ENCODE measurements at places on chromosomes 1 and 21.

DNA sequence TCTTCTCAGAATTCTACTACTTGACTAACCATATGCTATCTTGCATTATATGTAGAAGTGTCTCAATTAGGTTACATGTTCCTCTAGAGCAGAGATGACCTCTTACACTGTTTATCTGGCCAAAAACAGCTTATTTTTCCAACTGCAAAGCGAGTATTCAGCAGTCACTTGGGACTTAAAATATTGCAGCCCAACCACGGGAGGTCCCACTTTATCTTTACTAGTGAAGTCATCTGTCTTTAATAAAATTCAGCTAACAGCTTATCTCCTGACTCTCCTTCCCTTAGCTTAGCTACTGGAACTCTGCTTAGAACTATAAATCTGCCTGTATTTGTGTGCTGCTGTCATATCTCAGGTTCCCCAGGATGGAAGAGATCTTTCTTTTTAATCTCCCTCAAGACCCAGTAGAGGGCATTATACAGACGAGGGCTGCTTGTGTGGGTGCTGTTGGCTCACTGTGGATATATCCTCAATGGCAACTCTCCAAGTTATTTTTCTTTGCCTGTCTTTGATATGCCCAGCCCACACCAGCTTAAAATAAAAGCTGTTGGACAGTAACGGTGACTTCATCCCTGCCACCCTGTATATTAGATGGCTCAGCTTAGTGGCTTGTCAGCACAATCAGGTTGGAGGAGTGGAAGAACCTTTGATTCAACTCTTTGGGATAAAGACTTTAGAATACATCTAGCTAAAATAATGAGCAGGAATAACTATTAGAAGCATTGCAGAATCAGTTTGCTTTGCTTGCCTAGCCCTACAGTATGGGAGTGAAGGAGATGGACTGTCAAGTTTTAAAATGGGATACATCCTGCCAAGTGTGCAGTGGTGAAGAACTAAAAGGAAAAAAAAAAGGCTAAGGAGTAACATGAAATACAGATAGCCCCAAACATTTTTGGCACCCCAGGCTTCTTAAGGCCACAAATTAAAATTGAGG is 9.6 kb downstream of the ENSA start:
- H3K36me3 ChIP-seq, result peaks cover 66% of the 10 kb centered on the region
- peaks cover 20% of the 10 kb centered on the region for H3K4me1 ChIP-seq
- peak overlapping the region; percentile 51 for H3K27ac ChIP-seq
- no peak overlapping the region for H3K4me3 ChIP-seq
- no peaks in the 10 kb centered on the region for H3K27me3 ChIP-seq

DNA sequence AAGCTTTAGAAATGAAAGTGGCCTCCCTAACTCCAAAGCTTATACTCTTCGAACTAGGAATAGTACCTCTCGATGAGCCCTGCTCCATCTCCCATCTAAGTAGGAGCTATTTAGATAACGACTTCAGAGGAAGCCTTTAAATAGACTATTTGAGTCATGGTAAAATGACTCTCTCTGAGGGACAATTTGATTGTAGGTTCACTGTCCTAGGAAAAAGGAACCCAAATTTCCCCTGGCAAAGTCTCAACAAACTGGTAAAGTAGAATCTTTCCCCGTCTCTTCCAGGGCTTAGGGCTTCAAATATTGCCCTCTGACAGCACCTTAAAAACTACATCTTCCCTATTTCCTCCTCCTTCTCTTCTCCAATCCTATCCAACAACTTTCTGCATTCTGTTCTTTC is 2.0 kb upstream of the FCER1A start:
- no peaks in the 10 kb centered on the region for H3K36me3 ChIP-seq
- H3K4me1 ChIP-seq, result no peaks in the 10 kb centered on the region
- no peak overlapping the region for H3K4me3 ChIP-seq
- H3K27ac ChIP-seq, result no peak overlapping the region
- H3K27me3 ChIP-seq, result peaks cover 39% of the 10 kb centered on the region

DNA sequence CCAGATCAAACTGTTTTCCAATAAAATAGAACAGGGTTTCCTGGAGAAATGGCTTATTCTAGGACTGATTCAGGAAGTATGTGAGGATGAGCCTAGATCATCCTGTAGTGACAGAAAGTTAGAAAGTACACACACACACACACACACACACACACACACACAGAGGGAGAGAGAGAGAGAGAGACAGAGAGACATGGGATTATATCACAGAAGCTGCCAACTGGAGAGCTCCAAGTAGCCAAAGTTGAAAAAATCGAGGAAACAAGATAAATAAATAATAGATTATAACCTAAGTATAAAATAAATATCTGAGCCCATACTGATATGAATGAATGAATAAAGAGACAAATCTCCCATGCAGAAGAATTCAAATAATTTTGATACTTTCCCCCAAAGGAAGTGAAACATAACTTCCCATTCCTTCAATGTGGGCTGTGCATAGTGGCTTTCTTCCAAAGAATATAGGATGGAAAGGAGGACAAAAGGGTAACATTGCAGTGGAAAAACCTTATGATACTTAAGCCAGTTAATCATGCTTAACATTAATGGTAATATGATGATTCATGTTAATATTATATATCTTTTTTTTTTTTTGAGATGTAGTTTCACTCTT is 171.6 kb downstream of the NTPCR start:
- H3K4me3 ChIP-seq, result no peak overlapping the region
- H3K27me3 ChIP-seq, result no peaks in the 10 kb centered on the region
- H3K27ac ChIP-seq, result no peak overlapping the region
- no peaks in the 10 kb centered on the region for H3K36me3 ChIP-seq

GRCh38 chr1:222168621-222169020 is 379.3 kb downstream of the HHIPL2 start:
- no peaks in the 10 kb centered on the region for H3K27me3 ChIP-seq
- DNase-seq, result no peak
- no peak overlapping the region for H3K4me3 ChIP-seq
- H3K36me3 ChIP-seq, result no peaks in the 10 kb centered on the region

GRCh38 chr1:63730211-63730610 is 43.6 kb upstream of the ROR1 start:
- peak; percentile 9 for DNase-seq
- H3K4me1 ChIP-seq, result no peaks in the 10 kb centered on the region
- H3K4me3 ChIP-seq, result no peak overlapping the region
- no peaks in the 10 kb centered on the region for H3K27me3 ChIP-seq
- no peak overlapping the region for H3K27ac ChIP-seq

Data from A673 (cell line).